Activated effector memory CD4-positive, alpha-beta T cell treated with anti-CD3 and anti-CD28 coated beads, Interleukin-2, amount 50 U/mL, for 16 hours (primary cell): ENCODE measurements at places on chromosomes 2 and 18.

- DNase-seq: no peak
Observed at GRCh38 chr2:163348857-163349380, 386.9 kb downstream of the FIGN start.

- no peak for DNase-seq
Observed at GRCh38 chr18:35348001-35348400, 3.8 kb upstream of the ZNF24 start.

DNA sequence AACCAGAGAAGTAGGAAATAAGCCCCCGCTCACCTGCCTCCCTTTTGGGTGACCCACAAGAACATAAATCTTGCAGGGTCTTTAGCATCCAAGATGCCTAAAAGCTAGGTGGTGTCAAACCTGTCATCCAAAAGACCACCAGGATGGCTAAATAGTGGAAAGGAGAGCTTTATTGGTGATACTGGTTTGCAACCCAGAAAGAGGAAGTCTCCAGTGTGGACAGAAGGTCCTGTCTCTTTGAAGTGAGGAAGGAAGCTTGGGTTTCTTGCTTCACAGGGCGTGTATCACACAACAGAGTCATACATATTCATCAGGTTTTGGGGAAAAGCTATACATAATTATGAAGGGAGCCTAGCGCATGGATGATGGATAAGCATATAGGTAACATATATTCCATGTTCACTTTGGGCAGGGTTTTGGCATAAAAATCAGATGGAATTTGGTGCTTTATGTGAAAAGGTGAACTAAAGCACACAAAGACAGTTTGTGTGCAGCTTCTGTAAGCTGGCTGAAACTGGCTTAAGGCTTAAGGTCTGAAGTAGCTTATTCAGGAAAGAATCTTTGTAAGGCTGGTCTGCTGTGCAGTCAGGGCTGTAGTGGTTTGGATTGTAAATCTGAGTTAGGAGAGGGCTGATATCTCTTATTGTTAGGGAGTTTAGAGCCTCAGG is 102.2 kb upstream of the MSH2 start:
- DNase-seq: no peak

GRCh38 chr18:58201733-58202730 is 158.0 kb downstream of the NEDD4L start:
- DNase-seq: no peak

DNA sequence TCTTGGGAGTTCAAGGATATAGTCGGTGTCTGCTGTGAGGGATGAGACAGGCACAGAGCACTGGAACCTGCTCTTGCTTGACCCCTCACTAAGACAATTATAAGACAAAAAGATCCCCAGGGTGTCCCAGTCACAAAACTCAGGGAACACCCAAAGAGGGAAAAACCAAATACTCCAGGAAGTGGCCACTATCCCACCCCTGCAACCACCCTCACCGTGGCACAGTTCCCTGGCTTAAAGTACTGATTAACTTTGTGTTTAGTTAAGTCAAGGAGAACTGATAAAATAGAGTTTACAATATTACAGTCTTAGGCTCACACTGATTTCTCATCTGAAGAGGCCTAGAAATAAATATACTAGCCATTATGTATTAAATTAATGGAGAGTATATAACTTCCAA is 13.5 kb downstream of the IL36B start:
- DNase-seq: no peak

GRCh38 chr2:175399326-175399725 is 217.8 kb upstream of the ATP5MC3 start:
- DNase-seq: no peak

DNA sequence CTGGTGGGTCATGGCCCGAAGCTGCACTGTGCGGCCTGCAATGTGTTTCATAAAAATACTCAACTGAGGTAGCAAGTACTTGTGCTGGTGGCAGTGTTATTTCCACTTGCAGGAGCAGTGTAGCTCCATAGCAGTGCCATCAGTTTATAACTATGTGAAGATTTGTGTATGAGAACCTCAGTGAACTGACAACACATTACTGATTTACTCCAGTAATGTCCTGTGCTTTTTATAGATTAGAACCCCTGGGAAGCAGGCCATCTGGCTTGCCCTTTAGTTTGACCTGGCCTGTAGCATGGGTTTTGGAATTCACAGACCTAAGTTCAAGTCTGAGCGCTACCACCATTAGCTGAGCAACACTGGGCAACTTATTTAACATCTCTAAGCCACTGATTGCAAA is 99.7 kb upstream of the AQP4 start:
- DNase-seq: no peak

DNA sequence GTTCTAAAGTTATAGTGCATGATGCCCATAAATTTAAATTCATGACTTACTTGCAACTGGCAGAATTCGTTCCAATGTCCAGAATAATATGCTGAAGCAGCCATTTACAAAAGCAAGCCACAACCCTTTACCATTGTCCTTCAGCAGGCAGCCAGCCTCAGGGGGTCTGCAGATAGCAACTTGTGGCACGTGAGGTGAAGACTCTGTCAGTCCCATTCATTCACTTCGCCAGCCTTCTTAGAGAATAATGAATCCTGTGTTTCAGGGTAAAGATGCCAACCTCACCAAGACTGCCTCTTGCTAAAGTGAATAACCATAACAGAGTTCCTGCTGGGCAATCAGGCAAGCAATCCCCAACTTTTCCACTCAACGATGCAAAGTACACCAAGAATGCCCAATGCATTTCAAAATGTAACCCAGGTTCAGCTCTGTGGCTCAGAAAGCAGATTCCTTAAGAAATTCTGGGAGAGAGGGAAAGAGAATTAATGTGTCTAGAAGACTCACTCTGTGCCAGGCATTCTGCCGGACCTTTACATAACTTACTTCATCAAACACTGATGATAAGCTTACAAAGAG is 315.4 kb downstream of the NCKAP5 start:
- DNase-seq: no peak

DNA sequence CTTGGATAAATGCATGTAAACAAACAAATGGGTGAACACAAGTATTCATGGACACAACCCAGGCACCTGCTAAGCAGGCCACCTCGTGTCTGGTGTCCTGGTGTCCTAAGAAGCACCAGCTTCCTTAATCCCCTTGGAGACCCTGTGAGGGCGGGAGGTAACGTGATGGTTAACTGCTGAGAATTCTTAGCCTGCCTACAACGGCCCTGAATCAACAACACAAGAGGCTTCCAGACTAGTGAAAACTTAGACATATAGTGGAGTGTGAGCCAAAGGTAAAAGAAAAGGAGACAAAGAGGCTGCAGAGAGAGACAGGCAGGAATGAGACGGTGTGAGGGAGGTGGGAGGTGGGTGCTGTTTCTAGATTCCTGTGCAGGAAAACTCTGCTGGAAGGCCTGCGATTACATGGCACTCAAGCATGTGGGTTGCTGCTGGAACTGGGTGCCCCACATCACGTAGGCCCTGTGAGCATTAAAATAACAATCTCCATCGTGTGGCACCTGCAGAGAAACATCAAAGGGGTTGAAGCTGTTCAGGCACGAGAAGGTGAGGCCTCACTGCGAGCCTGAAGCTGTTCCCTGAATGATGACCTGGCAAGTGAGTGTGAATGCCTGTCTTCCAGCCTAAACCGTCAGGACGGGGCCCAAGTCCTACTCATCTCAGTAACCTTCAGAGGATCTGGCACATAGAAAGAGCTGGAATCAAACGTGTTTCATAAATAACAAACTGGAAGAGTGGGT is 64.2 kb downstream of the RPL37A start:
- DNase-seq: no peak

- DNase-seq: no peak
Observed at GRCh38 chr2:132760405-132760804, 90.4 kb upstream of the LYPD1 start.

DNA sequence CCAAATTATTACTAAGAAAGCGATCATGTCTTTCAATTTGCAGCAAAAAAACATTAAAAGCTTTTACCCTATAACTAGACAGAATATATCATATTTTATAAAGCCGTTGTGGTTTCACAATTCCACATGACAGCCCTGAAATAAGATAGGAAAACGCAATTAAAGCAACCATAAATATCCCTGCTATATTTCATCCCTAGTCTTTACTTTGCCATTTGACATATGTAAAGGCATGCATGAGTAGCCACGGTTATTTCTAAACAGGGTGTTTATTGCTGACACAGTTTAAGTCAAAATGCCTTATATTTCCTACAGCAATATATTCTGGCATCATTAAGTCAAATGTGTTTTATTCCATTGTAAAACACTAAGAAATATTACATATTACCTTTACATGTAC is 239.9 kb downstream of the DSEL start:
- no peak for DNase-seq

- DNase-seq: no peak
Observed at GRCh38 chr2:189544318-189545042, 36.1 kb downstream of the SLC40A1 start.

DNA sequence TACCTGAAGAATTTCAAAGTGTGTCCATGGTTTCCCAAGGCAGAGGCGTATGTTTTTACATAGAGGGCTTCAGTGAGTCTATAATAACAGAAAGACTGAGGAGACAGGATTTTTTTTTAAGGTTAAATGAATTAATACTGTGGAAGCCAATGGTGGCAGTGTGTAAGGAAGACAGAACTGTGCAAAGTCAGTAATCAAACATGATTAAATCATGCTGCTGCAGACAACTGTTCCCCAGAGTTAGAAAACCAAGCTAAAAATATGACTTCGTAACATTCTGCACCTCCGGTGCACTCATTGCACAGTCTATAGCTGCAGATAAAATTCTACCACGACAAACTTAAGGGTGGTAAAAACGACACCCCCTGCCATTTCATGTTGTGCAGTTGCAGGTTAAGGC is 309.6 kb upstream of the TRIB2 start:
- no peak for DNase-seq

- no peak for DNase-seq
Observed at GRCh38 chr2:120914839-120915521, 179.3 kb downstream of the GLI2 start.

DNA sequence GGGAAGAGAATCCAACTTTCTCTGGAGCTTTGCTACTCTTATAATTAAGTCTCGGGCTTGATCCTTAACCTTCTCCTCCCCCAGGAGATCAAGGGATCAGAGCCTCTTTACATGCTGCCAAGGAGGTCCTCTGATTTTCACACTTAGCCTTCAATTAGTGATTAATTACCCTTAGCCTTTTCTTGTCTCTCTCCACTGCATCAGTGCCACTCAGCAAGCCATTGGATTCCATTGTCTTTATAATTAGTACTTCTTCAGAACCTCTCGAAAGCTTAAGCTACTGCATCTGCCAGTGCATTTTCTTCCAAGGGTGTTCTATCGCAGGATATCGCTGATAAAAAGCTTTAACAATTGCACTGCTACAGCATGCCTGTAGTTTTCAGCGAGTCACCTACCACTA is 477.0 kb upstream of the MEIS1 start:
- DNase-seq: no peak

- no peak for DNase-seq
Observed at GRCh38 chr2:239737144-239737463, 288.0 kb downstream of the NDUFA10 start.

GRCh38 chr18:79566771-79567431 is 112.7 kb upstream of the CTDP1 start:
- DNase-seq: peak; percentile 57

DNA sequence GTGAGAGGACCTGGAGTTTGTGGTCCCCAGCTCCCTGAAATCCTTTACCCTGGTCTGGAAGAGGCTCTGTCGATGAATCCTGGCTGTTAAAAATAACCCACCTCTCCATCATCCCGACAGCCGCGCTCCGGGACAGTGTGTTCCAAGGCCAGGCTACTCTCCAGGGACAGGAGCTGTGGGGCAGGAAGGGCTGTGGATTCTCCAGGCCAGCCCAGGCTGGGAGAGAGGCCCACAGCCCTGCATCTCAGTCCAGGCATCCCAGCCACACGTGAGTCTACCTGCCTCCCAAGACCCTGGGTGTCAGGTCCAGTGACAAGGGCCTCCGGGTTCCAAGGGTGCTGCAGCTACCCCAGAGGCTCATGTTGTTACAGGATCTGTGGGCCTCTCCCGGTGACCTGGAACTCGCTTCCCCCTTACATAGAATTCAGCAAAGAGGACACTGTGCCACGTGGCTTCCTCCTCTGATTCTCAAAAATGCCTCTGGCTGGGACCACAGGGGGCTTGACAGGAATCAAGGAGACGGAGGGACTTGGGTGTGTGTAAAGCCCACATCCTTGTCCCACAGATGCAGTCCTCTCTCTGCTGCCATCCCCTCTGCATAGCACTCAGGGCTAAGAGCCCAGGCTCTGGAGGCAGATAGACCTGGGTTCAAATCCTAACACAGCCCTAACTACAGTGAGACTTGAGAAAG is 17.3 kb downstream of the ADRA2B start:
- peak; percentile 50 for DNase-seq

DNA sequence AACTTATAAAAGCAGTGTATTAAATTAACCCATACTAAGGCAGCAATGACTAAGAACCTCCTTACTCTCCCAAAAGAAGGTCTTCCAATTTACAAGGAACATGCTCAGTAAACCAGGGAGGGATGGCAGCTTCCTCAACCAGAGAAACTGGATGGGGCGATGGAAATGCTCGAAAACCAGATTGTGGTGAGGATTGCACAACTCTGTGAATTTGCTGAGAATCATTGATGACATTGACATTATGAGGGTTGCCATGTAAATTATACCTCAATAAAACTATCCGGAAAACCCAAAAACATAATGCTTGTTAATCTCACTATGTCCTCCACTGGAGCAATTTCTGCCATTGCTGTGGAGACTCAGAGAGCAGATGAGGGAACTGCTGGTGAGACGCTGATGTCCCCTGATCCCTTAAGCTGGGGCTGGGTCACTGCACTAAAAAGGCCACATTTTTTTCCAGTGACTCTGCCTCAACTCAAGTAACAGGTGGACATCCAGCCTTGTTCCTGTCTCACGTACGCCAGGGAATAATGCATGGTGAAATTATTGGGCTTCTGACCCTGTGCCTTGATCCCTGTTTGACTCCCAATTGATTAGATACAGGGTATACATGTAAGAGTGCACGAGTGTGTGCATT is 288.3 kb downstream of the CYP26B1 start:
- no peak for DNase-seq

DNA sequence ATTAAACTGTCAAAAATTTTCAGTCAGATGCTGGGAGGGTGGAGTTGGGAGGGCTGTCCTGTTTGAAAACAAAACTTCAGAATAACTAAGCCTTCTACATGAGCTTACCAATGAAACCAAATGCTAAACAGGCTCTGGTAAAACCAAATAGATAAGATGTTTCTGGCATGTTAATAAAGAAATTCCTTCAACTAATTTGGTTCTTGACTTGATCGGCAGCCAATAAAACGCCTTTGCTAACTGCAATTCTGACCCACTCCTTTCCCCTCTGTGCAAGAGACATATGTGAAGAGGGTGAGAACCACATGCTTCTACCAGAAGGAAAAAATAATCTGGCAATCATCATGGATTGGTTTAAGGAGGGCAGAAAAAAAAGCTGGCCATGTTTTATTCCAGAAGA is 20.9 kb downstream of the MAP4K3 start:
- no peak for DNase-seq

DNA sequence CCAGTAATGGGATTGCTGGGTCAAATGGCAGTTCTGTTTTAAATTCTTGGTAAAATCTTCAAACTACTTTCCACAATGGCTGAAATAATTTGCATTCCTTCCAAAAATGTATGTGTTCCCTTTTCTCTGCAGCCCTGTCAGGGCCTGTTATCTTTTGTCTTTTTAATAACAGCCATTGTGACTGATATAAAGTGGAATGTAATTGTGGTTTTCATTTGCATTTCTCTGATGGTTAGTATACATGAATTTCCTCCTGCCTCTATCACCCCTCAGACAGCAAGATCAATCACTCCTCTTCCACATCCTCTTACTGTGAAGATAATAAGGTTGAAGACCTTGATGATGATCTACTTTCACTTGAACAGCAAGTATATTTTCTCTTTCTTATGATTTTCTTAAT is 304.8 kb upstream of the FSIP2 start:
- DNase-seq: no peak

- no peak for DNase-seq
Observed at GRCh38 chr2:11554399-11554716, 20.5 kb downstream of the GREB1 start.

GRCh38 chr2:9555297-9556120 is at the start of gene ADAM17:
Gene ADAM17, minus strand, starts transcription at chr2:9555830. Its CDS starts 225 bp downstream, at chr2:9555605.
- peak; percentile 95 for DNase-seq
